ENCODE measurements at places on chromosomes 12 and 14.

DNA sequence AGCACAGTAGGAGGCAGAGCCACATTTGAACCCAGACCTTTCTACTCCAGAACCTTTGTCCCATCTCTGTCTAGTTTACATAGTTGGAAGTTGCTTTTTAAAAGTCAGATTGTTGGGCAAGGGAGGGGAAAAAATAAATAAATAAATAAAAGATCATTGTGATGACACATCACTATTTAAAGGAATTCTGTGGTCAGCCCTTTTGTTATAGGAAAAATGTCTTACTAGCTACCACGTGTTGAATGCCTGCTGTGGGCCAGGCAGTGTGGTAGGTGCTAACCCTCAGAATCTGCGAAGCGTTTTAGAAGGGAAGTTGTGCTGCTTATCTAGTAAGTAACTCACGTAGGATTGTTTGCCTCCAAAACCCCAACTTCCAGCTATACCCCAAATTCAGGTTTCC is 62.3 kb downstream of the BHLHE41 start:
- no peak for DNase-seq

DNA sequence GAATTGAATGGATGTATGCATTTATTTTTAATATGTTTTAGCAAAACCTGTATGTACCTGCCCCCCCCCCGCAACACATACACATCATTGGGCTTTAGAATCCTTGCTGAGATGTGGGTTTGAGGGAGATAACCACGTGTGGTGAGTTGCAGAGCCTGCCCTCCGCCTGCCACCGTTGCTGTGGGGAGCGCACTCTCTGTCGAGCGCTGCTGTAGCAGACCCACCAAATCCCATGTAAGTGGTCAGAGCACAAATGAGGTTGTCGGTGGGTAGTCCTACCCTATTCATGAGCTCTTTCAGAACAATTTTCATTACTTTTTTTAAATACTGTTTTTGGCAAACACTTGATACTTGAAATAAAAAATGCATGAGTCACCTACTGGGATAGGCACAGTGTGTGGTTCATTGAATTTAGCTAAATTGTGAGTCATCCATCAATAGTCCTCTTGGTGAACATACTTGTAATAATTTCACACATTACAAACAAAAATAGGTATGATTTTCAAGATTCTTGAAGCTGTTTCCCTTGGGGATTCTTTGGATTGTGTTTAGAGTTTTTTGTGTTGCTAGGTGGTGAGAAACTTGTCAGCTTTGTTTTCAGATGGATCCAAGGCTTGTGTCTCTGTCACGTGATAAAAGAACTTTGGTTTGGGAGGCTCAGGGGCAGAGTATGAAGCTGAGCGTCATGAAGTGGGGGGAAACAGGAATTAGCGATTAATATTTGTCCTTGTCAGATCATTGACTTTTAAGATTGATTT is 107.6 kb downstream of the PTCSC3 start:
- DNase-seq, result no peak

DNA sequence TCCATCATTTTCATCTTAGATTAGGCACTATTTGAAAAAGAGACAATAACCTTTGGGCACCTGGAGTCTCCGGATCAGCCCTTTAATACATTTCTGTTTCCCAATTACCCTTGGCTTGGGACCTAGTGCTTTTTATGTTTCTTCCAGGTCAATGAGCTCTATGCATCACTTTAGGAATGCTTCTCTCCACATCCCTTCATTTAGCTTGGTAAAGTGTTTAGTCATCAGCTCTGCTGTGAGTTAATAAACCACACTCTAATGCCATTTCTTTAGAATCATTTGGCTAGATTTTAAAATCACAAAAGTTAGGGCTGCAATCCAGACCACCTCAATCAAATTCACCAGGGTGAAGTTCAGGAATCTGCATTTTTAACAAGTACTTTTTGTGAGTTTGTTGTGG is 41.7 kb downstream of the RASSF9 start:
- DNase-seq, result no peak

DNA sequence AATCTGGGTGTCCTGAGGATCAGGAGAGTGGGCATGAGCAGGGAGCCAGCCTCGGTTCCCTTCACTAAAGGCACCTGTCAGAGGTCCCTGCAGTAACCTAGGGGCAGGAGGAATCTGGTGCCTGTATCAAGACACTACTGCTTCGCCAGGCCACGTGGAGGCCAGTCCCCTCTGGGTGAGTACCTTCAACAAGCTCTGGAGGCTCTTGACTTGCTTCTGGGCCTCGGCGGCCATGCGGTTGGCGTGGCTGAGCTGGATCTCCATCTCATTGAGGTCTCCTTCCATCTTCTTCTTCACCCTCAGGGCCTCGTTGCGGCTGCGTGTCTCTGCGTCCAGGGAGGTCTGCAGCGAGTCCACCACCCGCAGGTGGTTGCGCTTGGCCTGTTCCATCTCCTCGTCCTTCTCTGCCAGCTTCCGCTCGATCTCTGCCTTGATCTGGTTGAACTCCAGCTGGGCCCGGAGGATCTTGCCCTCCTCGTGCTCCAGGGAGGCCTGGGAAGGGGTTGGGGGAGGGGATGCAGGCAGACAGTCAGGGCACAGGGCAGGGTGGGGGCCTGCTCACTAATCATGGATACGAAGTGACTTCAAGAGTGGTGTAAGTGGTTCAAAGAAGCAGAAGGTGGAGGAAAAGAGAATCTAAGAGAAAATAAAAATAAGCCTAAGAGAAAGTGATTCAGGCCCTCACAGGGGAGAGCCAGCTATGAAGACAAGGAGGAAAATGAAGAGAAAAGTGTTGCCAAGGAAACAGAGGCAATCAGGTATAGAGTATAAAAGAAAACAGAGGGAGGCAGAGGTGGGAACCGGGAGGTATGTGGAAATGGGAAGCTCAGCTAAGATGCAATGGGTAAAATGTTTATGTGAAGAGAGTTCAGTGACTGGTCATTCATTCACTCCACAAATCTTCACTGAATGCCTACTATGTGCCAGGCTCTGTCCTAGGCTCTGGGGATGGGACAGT is 8.0 kb upstream of the MYH6 start:
- DNase-seq, result no peak

GRCh38 chr12:70756791-70757190 is 119.6 kb upstream of the PTPRB start:
- DNase-seq, result no peak

- peak; percentile 42 for DNase-seq
Measured at GRCh38 chr14:98826618-98827017, 445.4 kb downstream of the BCL11B start.

DNA sequence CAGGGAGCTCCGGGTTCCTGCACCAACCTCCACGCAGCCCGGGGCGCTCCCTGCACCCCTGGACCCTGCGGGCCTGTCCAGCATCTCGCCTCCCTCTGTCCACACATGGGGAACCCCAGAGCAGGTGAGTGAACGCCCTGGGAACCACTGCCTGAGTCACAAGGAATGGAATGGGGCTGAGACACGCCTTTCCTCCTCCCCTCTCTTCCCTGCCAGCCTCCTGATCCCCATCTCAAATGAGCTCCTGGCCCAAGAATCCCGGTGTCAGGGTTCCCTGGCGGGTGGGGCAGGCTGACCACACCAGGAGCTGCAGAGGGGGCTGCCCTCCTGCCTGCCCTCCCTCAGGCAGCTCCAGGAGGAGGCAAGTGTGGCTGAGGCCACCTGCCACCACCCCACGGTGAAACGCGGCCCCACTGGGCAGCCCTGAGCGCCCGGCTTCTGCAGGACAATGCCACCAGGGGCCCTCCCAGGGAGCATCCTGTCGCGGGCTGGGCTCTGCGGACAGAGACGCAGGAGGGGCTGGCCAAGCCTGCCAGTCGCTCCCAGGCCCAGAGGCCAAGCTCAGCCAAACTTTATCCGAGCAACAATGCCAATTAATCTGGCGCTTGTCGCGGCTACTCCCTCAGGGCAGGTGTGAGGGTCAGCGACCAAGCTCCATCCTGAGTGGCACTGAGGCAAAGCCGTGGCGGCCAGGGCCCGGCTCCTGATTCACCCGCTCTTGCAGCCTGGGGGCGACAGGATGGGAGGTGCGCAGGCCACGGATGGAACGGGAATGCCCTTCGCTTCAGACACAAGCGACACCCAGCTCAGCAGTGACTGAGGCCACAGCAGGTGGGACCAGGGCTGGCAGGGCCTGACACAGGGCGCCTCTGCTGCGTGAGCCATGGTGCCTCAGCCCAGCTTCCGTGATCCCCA is 44.3 kb downstream of the GALNT9 start:
- no peak for DNase-seq

DNA sequence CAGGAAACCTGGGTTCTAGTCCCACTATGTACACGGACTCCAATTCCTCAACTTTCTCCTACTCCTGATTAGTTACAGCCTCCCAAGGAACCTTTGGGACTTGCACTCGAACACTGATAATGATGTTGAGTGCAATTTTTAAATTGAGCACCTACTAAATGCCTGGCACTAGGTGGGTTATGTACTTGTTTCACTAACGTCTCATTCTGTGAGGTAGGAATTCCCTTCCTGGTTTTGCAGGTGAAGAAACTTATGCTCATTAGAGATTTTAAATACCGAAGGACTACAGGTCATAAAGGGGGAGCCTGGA is 536 bp downstream of the PARPBP start:
- no peak for DNase-seq

- DNase-seq, result no peak
Measured at GRCh38 chr12:10113075-10113474, 14.3 kb upstream of the CLEC1A start.

- DNase-seq, result peak; percentile 40
Measured at GRCh38 chr12:50589650-50590435, 85.1 kb downstream of the DIP2B start.

DNA sequence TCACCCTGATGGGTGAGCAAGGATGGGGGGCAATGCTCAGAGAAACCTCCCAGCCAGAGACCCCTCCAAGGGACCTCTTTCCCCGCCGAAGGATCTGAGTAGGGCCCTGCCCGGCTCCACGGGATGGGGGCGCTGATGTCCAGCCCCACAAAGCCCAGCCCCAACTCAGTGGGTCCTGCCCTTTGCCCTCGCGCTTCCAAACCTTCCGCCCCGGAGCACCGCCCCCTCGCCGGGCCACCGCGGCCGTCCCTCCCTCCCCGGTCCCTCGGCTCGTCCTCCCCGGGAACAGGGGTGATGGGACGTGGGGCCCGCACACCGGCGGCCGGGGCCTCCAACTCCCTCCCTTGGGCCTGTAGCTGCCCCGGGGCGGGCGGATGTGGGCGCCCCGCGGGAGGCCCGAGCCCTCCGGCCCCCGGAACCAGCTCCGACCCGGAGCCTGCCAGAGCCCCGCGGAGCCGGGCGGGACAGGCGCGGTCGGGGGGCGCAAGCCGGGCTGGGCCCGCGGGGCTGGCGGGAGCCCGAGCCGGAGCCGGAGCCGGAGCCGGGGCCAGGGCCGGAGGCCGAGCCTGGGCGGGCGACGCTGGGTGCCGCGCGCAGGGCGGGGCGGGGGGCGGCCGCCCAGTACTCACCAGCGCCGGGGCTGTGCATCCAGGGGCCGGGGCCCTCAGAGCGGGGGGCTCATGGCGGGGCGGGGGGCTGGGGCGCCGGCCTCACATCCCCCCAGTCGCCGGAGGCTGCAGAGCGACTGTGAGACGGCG is 386 bp downstream of the HDAC7 start:
- DNase-seq, result peak; percentile 59

- no peak for DNase-seq
Measured at GRCh38 chr14:60212503-60213371, 36.3 kb upstream of the PPM1A start.

- peak; percentile 31 for DNase-seq
Measured at GRCh38 chr12:24719293-24719721, 229.6 kb downstream of the BCAT1 start.

GRCh38 chr14:70836946-70837345 is 27.6 kb upstream of the MAP3K9 start:
- DNase-seq, result no peak

GRCh38 chr12:90909069-90909770 is 45.8 kb downstream of the CCER1 start:
- no peak for DNase-seq

DNA sequence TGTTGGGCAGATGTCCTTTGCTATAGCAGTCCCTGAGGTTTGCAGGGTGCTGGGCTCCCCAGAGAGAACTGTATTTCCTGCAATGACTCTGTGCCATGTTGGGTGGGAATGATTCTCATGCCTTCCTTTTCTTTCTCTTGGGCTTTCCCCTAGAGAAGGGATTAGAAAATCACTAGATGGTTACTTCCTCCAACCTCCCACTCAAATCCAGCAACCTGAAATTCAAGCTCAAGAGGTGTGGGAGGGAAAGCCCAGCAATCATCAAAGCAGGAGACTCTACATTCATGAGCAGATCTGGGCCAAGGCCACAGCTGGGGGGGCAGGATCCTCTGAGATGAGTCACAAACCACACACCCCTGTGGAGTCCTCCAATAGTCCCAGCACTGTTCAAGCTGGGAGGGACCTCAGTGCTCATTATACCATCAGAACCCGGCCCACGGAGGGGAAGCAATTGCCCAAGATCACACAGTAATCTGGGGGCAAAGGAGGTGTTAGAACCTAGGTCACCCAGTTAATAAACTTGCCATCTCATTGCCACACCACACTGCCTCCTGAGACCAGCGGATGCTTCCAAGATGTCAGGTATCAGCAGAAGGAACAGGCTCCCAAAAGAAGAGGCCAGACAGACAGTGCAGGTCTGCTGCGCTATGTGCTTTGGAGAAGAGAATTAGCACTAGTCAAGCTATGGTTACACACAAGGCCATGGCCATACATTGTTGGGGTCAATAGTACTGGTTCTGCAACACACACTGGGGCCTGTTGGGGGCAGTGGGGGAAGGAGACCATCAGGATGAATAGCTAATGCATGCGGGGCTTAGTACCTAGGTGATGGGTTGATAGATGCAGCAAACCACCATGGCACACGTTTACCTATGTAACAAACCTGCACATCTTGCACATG is 65.7 kb downstream of the TTC9 start:
- DNase-seq, result no peak

- no peak for DNase-seq
Measured at GRCh38 chr12:107373238-107373809, 280.0 kb upstream of the CRY1 start.

DNA sequence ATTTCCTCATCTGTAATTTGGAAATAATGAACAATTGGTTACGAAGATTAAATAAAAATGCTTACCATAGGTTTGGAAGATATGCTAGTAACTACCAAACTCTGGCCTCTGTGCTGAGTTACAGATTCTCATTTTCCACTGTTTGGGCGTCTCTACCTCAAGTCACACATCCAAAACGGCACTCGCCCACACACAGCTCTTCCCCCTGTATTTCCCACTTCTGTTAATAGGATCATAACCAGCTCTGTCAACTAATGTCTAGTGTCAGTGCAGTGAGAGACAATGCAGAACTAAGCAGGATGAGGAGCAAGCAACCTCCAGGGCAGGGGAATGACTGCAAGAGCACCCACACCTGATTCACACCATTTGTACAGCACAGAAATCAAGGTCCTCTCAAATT is 10.9 kb upstream of the SYCP3 start:
- DNase-seq, result no peak

- no peak for DNase-seq
Measured at GRCh38 chr12:77591959-77592743, 238.5 kb upstream of the NAV3 start.

GRCh38 chr12:68483592-68484383 is 126.9 kb upstream of the RAP1B start:
- no peak for DNase-seq

GRCh38 chr14:37602605-37603453 is 7.4 kb downstream of the TTC6 start:
- no peak for DNase-seq
